Activated CD8-positive, alpha-beta T cell treated with anti-CD3 and anti-CD28 coated beads for 36 hours (primary cell): ENCODE measurements at places on chromosomes 16 and 17.
A peak's percentile ranks its signal among the peaks of the same experiment; 100 is the strongest.

DNA sequence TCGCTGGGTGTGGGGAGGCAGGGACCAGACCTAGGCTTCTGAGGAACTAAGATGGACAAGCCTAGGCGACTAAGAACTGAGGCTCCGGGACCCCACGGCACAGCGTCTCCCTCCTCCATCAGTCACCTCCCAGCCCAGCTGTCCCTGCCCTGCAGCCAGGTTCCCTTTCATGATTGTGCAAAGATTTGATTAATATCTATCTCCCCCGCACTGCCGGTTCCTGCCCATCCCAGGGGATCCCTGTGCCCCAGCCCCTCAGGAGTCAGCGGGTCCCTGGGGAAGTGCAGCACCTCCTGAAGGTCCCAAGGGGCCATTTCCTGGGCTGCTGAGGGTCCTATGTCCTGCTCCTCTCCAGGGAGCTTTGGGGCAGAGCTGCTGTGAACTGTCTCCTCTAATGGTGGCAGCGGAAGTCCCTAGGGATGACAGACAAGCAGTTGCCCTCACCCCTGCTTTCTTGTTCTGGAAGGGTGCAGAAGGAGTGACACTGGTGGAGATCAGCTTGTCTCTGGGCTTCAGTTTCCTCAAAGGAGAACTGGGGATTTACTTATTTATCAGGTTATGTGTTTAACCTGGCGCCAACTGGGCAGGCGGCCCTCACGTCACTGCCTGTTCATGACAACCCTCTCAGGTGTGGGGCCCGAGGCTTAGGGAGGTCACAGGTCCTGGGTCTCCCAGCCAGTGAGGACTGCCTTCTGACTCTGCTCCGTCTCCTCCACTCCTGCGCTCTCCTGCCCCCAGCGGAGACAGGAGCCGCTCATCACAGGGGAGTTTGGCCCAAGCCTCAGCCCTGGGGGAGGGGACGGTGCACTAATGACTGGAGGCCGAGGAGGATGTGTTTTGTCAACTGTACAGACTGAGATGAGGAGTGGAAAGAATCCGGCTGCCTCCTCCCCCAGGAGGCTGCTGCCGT, 1.9 kb upstream of the C16orf74 start:
- H3K27me3 ChIP-seq, result peaks cover 29% of the 10 kb centered on the region
- DNase-seq, result no peak
- peaks cover 20% of the 10 kb centered on the region for H3K4me1 ChIP-seq
- no peak overlapping the region for H3K4me3 ChIP-seq
- H3K27ac ChIP-seq, result no peak overlapping the region

DNA sequence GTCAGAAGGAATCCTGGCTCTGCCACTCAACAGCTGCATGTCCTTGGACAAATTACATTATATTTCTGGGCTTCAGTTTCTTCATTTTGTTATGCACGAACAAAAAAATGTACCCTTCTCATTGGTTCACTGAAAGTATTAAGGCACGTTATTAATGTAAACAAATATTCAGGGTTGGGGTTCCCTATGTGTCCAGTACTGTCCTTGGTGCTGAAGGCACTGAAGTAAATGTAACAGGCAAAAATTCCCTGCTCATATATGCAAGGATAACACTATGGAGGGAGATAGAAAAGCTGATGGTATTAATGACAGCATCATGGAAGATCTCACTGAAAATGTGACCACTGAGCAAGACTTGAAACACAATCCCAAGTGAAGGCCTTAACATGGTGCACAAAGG, 386.6 kb downstream of the XYLT1 start:
- no peaks in the 10 kb centered on the region for H3K27me3 ChIP-seq
- H3K4me3 ChIP-seq, result no peak overlapping the region
- no peak overlapping the region for H3K27ac ChIP-seq
- no peak for DNase-seq
- no peaks in the 10 kb centered on the region for H3K36me3 ChIP-seq

- no peak for DNase-seq
- no peak overlapping the region for H3K27ac ChIP-seq
- no peaks in the 10 kb centered on the region for H3K36me3 ChIP-seq
- H3K4me3 ChIP-seq, result no peak overlapping the region
- peaks cover 2% of the 10 kb centered on the region for H3K27me3 ChIP-seq
Observed at GRCh38 chr17:39213852-39214251, 11.9 kb downstream of the STAC2 start.

- peaks cover 14% of the 10 kb centered on the region for H3K4me1 ChIP-seq
- H3K4me3 ChIP-seq, result no peak overlapping the region
- DNase-seq, result no peak
- H3K36me3 ChIP-seq, result no peaks in the 10 kb centered on the region
Observed at GRCh38 chr17:10067446-10068143, 130.8 kb downstream of the GAS7 start.

GRCh38 chr16:10907757-10908045, 30.7 kb downstream of the CIITA start:
- H3K4me1 ChIP-seq, result no peaks in the 10 kb centered on the region
- peaks cover 2% of the 10 kb centered on the region for H3K36me3 ChIP-seq
- DNase-seq, result no peak
- no peak overlapping the region for H3K4me3 ChIP-seq
- H3K27ac ChIP-seq, result no peak overlapping the region

DNA sequence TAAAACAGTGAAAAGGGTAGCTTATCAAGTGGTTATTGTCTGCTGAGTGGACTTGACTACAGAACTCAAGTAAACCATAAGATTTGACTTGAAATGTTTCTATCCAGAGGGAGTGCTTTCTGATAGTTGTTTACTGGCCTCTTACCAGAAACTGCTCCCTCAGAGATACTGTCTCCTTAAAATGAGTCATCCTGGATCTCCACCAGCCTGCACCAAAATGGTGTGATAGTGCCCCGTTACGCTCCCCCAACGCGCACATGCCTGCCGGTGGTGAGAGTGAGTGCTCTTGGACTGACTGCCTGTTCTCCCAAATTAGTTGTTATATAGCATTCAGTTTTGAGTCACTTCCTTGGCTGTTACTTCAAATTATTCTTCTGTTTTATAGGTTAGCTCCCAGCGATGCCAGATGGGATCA, 22.9 kb downstream of the PRCD start:
- peak overlapping the region; percentile 7 for H3K4me3 ChIP-seq
- peaks cover 84% of the 10 kb centered on the region for H3K36me3 ChIP-seq
- no peak for DNase-seq
- no peaks in the 10 kb centered on the region for H3K27me3 ChIP-seq
- peaks cover 72% of the 10 kb centered on the region for H3K4me1 ChIP-seq

GRCh38 chr16:67460168-67460567, 20.8 kb downstream of the ATP6V0D1 start:
- no peaks in the 10 kb centered on the region for H3K27me3 ChIP-seq
- H3K4me1 ChIP-seq, result peaks cover 10% of the 10 kb centered on the region
- no peak overlapping the region for H3K4me3 ChIP-seq
- no peak for DNase-seq

DNA sequence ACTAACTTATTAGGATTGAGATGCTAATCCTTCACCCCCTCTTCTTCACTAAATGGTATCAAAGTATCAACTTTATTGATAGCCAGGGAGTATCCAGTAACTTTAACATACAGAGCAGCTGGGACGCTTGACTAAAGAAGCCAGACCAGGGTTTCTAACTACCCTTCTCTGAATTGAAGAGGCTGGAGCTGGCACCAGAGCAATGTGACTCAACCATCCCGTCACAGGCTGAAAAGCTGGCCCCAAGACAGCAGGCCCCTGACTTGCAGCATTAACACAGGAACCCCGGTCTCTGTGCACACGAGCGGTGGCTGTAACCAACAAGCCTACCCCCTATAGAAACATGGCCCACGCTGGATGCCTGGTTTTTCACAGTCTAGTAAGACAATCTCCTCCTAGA, 59.8 kb downstream of the ANKFN1 start:
- no peak overlapping the region for H3K4me3 ChIP-seq
- H3K27ac ChIP-seq, result no peak overlapping the region
- no peaks in the 10 kb centered on the region for H3K4me1 ChIP-seq
- DNase-seq, result no peak

GRCh38 chr17:15418781-15419180, 48.6 kb downstream of the CDRT4 start:
- H3K4me3 ChIP-seq, result no peak overlapping the region
- DNase-seq, result no peak
- H3K27me3 ChIP-seq, result no peaks in the 10 kb centered on the region

GRCh38 chr16:89193576-89194293, 6.6 kb downstream of the SLC22A31 start:
- H3K4me1 ChIP-seq, result no peaks in the 10 kb centered on the region
- no peak overlapping the region for H3K4me3 ChIP-seq
- peaks cover under 1% of the 10 kb centered on the region for H3K27me3 ChIP-seq
- H3K27ac ChIP-seq, result no peak overlapping the region
- no peaks in the 10 kb centered on the region for H3K36me3 ChIP-seq

DNA sequence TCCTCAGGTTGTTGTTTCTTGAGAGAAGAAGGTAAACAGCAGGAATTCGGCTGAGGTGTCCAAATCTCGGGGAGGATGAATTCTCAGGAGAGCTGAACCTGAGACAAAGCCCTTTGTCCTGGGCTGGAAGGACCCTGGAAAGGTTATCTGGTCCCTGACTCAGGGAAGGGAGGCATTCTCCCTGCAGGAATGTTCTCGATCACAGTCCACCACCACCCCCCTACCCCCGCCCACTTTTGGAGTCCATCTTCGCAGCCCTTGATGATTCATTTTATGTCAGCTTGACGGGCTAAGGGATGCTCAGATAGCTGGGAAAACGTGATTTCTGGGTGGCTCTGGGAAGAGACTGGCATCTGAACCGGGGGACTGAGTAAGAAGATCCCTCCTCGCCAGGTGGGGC, 1.4 kb upstream of the CEP295NL start:
- no peak overlapping the region for H3K4me3 ChIP-seq
- H3K36me3 ChIP-seq, result no peaks in the 10 kb centered on the region
- H3K4me1 ChIP-seq, result peaks cover 14% of the 10 kb centered on the region
- DNase-seq, result no peak
- H3K27me3 ChIP-seq, result no peaks in the 10 kb centered on the region

GRCh38 chr16:12941896-12942295, 40.5 kb downstream of the SHISA9 start:
- DNase-seq, result no peak
- H3K36me3 ChIP-seq, result no peaks in the 10 kb centered on the region
- no peak overlapping the region for H3K27ac ChIP-seq
- peaks cover 7% of the 10 kb centered on the region for H3K27me3 ChIP-seq
- H3K4me1 ChIP-seq, result no peaks in the 10 kb centered on the region

DNA sequence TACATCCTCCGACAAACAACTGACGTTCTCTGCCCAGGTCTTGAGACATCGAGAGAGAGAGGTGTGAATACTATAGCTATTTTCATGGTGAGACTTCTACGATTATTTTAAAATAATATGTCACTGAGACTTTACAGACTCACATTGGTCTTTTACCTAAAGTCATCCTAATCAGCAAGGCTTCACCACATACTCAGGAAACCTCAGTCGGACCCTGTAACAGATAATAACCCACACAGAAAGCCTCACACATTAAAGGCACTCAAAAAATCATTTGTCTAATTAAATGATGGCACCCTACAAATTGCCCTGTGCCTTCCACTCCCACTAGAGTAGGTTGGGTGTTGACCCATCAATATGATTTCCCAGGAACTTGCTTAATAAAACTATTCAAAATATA, 19.8 kb upstream of the SLC39A11 start:
- DNase-seq, result no peak
- peaks cover 3% of the 10 kb centered on the region for H3K27me3 ChIP-seq
- no peak overlapping the region for H3K27ac ChIP-seq
- H3K4me3 ChIP-seq, result no peak overlapping the region

GRCh38 chr17:33560165-33560564, 267.1 kb upstream of the ASIC2 start:
- H3K36me3 ChIP-seq, result no peaks in the 10 kb centered on the region
- H3K27ac ChIP-seq, result no peak overlapping the region
- no peaks in the 10 kb centered on the region for H3K4me1 ChIP-seq
- DNase-seq, result no peak
- H3K27me3 ChIP-seq, result no peaks in the 10 kb centered on the region

GRCh38 chr16:57906382-57907316, 64.3 kb downstream of the CNGB1 start:
- no peaks in the 10 kb centered on the region for H3K4me1 ChIP-seq
- no peak overlapping the region for H3K4me3 ChIP-seq
- H3K27ac ChIP-seq, result no peak overlapping the region
- peaks cover 6% of the 10 kb centered on the region for H3K27me3 ChIP-seq

DNA sequence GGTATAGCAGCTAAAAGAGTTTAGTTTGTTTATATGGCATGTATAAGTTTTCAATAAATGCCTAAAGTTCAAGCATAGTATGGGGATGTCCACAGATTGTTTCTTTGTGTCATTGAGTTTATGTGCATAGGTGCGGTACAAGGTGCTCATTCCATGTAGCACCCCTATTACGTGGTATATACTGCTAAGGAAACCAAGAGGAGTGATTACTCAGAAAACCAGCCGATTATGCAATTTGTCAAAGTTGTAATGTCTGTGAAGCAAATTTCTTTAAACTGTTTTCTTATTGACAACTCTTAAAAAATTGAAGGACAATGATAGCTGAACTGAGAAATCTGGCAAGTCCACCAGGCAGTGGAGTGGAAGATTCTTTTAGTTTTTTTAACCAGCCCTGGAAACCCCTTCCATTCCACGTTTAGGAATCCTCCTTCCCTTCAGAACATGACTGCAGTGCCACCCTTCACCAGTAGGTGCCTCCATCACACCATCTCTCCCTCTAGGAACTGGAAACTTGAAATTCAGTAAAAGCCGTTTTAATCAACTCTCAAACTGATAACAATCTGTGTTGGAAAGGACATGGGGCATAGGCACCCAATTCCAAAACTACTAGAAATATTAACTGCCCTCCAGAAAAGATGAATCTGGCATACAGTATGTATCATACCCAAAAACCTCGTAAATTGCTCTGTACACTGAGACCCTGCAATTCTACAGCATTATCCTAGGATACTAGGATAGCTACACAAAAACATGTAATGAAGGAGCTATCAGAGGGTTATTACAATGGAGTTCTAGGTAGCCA, 43.5 kb downstream of the REXO5 start:
- no peak overlapping the region for H3K4me3 ChIP-seq
- H3K4me1 ChIP-seq, result peaks cover 18% of the 10 kb centered on the region
- no peaks in the 10 kb centered on the region for H3K27me3 ChIP-seq

- no peak overlapping the region for H3K4me3 ChIP-seq
- no peaks in the 10 kb centered on the region for H3K27me3 ChIP-seq
- DNase-seq, result no peak
Observed at GRCh38 chr16:74561626-74562025, 45.3 kb downstream of the GLG1 start.
